Smooth muscle cell of the brain vasculature (primary cell): ENCODE measurements at places on chromosomes 4 and X.

DNA sequence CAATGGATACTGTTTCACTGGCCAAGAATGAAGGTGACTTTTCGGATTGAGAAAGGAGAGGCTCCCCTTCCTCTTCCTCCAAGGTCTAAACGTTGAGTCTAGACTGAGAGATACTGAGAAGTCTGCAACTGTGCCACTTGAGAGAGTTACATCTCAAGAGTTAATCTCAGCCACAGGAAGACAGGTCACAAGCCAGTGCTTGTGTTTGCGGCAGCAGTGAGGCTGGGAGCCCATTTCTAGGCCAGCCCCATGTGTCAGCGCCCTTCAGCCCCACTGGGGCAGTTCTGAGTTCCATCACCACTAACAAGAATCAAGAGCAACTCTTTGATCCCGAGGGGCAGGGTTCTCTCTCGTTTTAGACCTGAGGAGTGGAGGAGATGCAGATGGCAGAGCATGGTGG, 7.3 kb upstream of the SEC24D start:
- no peak for DNase-seq

GRCh38 chrX:1592470-1593142, 1.2 kb downstream of the AKAP17A start:
- no peak for DNase-seq

DNA sequence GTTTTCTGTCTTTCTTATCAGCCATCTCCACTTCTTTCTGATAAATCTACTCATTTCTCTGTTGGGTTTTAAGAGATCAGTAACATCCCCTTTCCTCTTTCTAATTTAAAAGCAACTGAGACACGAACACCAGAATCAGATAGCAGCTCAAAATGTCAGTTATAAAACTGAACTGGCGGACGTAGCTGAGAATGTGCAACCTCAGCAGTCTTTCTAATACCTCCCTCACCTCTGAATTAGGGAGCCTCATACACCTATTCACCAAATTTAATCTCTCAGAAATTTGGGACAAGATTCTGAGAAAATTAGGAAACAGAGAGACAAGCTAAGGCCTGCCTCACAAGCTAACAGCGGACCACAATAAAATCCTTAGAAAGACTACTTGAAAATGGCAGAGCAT, 52.0 kb upstream of the ACSL4 start:
- no peak for DNase-seq

- DNase-seq: no peak
Measured at GRCh38 chrX:127457161-127457560, 595.0 kb downstream of the ACTRT1 start.

GRCh38 chr4:181670506-181670905, 572.7 kb upstream of the TENM3 start:
- DNase-seq: no peak

- no peak for DNase-seq
Measured at GRCh38 chr4:115274545-115274944, 161.1 kb upstream of the NDST4 start.
